ENCODE measurements at places on chromosomes 1 and 21.

DNA sequence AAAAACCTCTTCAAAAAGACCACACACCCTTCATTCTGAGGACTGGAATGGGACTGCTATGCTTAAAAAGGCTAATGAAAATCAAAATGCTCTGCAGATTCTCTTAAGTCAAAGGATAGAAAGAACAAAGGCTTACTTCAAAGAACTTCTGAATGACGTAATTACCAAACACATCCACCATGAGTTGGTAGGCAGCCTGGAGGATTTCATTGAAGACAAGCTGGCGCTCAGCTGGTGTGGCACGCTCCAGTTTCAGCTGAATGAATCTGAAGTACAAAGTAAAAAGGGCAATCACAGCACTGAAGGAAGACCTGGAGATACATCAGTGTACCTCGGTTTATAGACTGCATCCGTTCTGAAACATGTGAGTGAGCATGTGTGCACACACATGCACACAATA lies 43.5 kb upstream of the SDC3 start:
- no peak for DNase-seq

- DNase-seq, result no peak
Measured at GRCh38 chr1:25697435-25698217, 81.0 kb downstream of the MAN1C1 start.

DNA sequence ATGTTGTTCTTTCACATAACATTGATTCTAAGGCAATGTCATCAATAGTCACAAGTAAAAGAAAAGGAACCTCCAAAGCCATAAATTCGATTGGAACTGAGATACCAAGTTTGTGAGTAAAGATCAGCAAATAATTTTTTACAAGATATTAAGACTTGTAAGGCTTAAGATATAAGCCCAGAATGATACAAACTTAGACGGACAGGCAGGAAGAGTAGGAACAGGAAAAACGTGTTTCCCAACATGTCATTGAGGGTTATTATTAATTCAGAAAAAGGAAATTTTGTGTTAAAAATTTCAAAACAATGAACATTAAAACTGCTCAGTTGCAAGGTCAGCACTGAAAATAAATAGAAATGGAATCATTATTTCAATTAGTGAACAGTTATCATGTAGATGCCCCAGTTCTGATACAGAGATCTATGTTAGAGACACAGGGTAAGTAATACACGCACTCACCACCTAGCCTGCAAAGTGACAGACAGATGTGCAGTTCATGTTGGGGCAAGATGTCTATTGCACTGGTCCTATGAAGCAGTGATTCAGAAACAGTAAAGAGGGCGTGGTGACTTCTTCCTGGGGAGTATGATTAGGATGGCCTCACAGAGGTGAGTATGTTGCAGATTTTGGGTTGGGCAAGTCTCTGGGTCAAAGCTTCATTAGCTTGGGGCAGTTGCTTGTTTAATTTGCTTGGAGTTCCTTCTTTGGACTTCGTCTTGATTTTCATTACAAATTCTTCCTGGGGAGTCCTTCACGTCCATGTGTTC lies 284.4 kb downstream of the SETD4 start:
- DNase-seq, result no peak

GRCh38 chr21:19683492-19683891 lies 1279.9 kb upstream of the TMPRSS15 start:
- no peak for DNase-seq

DNA sequence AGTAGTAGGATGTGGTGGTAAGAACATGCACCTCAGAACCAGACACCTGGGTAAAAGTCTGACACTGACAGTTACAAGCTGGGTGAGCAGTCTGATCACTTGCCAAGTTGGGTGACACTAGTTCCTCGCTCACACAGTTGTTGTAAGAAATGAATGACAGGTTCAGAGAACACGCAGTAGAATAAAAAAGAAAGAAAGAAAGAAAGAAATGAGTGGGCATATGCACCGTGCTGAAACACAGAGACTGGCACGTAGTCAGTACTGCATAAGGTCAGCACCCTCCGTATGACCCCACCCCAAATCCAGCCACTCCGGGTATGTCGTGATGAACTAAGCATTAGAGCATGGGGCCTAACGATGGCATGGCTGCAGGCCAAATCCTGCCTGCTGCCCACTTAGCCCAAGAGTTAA lies 90.6 kb downstream of the GLUL start:
- no peak for DNase-seq

- no peak for DNase-seq
Measured at GRCh38 chr1:168939110-168939946, 167.2 kb upstream of the ATP1B1 start.

- DNase-seq, result no peak
Measured at GRCh38 chr1:46687921-46688509, 16.4 kb downstream of the TEX38 start.

DNA sequence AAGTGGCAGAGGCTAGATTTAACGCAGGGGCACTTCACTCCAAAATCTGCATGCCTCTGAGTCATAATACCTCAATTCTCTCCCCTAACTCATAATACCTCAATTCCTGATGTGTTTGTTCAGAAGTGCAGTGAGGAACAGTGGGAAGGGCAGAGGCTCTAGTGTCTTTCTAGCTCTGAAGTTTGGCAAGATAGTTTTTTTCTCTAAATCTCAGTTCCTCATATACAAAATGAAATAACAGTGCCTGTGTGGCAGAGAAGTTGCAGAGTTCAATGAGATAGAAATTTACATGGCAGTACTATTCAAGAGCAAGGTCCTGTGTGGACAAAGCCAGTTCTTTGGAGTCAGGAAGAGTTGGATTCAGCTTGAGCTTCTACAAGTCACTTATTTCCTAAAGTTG lies 9.8 kb downstream of the JUN start:
- DNase-seq, result no peak

DNA sequence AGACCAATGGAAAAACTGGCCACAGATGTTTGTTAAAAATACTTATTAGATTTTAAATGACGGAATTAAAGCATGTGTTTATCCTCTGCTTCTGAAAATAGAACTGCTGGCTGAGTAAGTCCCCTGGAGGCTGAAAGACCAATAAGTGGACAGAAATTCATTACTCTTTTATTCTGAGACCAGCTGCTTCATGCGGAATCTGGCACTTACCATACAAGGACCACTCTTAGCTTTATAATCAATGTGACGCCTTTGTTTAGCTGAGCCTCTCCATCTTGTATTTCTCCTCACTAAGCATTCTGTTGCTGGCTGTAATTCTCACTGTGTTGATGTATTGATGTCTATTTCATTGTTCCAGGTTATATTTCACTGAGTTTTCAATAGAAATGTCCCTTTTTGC lies 6.3 kb upstream of the EXO1 start:
- DNase-seq, result no peak

DNA sequence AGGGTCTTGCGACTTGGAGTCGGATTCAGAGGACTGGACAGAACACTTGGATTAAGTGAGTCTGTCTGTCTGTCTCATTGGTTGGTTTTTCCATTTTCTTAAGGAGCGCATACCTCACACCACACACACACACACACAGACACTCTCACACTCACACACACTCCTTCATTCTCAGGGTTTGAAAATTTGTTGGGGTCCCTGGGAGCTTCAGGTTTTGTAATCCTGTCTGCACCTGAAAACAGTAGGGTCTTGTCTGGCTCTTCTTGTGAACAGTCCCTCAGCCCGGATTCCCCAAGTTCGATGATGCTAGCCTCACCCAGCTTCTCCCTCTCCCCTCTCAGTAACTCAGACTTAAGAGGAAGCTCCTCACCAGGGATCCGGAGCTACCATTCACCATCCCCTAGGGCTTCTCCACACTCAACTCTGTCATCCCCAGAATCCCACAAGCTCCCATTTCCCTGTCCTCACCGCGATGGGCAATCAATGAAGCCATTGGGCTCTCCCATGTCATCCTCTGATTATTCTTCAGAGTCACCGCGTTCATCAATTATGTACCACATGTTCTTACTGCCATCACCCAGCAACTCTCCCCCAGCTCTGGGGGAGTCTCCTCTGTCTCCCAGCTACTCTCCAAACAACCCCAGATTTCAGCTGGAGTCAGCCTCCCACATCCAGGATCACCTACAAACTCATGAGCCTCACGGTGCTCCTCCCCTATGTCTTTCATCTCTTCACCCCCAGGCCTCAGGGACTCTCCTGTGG lies 1530.9 kb upstream of the TPTE start:
- DNase-seq, result no peak

GRCh38 chr1:209748620-209749019 lies 7.2 kb upstream of the TRAF3IP3 start:
- no peak for DNase-seq

DNA sequence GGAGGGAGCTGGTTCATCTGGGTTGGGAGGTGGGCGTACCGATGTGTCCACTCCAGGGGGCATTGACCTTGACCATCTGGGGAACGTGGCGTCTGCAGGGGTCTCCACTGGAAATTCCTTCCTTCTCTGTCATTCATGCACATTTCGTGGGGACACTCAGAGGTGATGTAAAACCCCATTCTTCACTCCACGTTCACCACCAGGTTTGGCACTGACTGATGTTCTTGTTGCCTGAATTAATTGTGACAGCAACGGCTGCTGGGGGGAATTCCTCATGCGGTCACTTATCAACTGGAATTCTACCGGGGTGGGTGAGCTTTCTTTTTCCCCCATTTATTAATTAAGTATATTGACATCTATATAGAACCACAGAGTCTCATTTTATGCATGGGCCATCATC lies 18.1 kb upstream of the POFUT2 start:
- DNase-seq, result no peak

- DNase-seq, result no peak
Measured at GRCh38 chr1:96016219-96016618, 705.4 kb upstream of the PTBP2 start.

Data from stimulated activated CD4-positive, alpha-beta T cell treated with anti-CD3 and anti-CD28 coated beads, TNF-alpha, amount 100 ng/mL, for 1 hour (primary cell).